CD4-positive, alpha-beta memory T cell (primary cell): ENCODE measurements at places on chromosomes 13 and 19. TPM values are rescaled to one million over a fixed set of nuclear protein-coding genes. Genes with fewer than 3 reads are reported as not detected.

DNA sequence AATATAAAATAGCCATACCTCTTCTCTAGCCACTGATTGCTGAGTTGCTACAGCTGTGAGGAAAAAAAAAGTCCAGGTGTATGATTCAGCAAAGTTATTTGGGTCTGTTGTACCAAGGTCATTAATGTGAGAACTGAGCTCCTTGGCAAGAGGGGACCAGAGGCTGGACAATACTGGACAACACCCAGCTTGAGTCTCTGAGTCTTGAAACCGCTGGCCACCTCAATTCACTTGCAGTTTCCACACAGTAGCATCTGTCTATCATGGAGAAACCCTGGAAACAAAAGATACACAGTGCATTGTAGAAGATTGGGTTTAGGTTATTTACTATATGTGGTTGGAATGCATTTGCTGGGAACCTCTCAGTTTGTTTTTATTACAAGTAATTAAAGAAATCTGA lies 60.4 kb downstream of the WDFY2 start:
- no peaks in the 10 kb centered on the region for H3K36me3 ChIP-seq
- no peak overlapping the region for H3K4me3 ChIP-seq
- no peaks in the 10 kb centered on the region for H3K27me3 ChIP-seq
- DNase-seq, result no peak
- peak overlapping the region; percentile 74 for H3K27ac ChIP-seq
- peaks cover 51% of the 10 kb centered on the region for H3K4me1 ChIP-seq

GRCh38 chr13:30333616-30334015 lies 26.3 kb upstream of the KATNAL1 start:
- no peaks in the 10 kb centered on the region for H3K27me3 ChIP-seq
- H3K36me3 ChIP-seq, result no peaks in the 10 kb centered on the region
- DNase-seq, result no peak
- no peak overlapping the region for H3K4me3 ChIP-seq

- no peak overlapping the region for H3K4me3 ChIP-seq
- no peak for DNase-seq
- H3K27me3 ChIP-seq, result no peaks in the 10 kb centered on the region
- H3K27ac ChIP-seq, result no peak overlapping the region
Measured at GRCh38 chr19:51783372-51783771, 11.6 kb upstream of the FPR3 start.

- H3K27me3 ChIP-seq, result no peaks in the 10 kb centered on the region
- H3K27ac ChIP-seq, result no peak overlapping the region
- H3K4me3 ChIP-seq, result no peak overlapping the region
- H3K4me1 ChIP-seq, result no peaks in the 10 kb centered on the region
Measured at GRCh38 chr13:78497702-78498355, 105.5 kb downstream of the POU4F1 start.

GRCh38 chr19:35560677-35561076 lies 2.8 kb downstream of the ATP4A start:
- H3K27me3 ChIP-seq, result peaks cover 5% of the 10 kb centered on the region
- no peak overlapping the region for H3K27ac ChIP-seq
- no peak for DNase-seq

- peak; percentile 25 for DNase-seq
- H3K4me1 ChIP-seq, result peaks cover 55% of the 10 kb centered on the region
- H3K4me3 ChIP-seq, result no peak overlapping the region
- no peaks in the 10 kb centered on the region for H3K36me3 ChIP-seq
- no peaks in the 10 kb centered on the region for H3K27me3 ChIP-seq
Measured at GRCh38 chr19:12789098-12789903, 2.0 kb upstream of the JUNB start.

DNA sequence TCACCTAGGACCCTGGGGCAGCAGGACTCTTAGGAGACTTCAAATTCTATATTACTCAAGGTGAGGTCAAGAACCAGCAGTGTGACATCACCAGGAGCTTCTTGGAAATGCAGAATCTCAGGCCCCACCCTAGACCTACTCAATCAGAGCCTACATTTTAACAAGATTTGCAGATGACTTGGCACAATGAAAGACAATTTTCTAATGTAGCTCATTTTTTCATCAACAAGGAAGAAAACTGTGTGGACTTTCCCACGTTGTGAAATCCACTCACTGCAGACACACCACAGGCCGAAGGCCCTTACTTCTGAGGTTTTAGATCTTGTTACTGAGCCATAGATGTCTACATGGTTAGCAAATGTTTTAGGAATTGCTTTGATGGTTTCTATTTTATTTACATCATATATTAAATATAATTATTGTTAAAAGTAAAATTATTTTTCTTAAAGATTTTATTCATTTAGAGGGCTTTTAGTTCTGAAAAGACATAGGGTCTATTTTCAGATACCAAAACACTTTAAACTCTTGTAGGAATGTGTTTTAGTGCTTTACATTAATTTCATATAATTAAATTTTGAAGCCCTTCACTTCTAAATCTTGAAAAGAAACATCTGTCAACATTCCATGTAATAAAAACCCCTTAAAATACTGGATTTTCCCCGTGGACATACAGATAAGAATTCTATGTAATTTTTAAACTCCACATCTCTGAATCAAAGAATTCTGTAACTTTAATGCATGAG lies 18.5 kb upstream of the STARD13 start:
- H3K4me3 ChIP-seq, result no peak overlapping the region
- no peaks in the 10 kb centered on the region for H3K4me1 ChIP-seq
- DNase-seq, result no peak

CD22 gene
- 0.32 TPM for total RNA-seq

GRCh38 chr19:7417671-7418324 lies 69.1 kb downstream of the ARHGEF18 start:
- no peak overlapping the region for H3K27ac ChIP-seq
- peaks cover 7% of the 10 kb centered on the region for H3K4me1 ChIP-seq
- DNase-seq, result no peak
- peaks cover 29% of the 10 kb centered on the region for H3K36me3 ChIP-seq
- no peaks in the 10 kb centered on the region for H3K27me3 ChIP-seq
- no peak overlapping the region for H3K4me3 ChIP-seq

- no peak for DNase-seq
- no peak overlapping the region for H3K4me3 ChIP-seq
- no peaks in the 10 kb centered on the region for H3K27me3 ChIP-seq
- peaks cover 3% of the 10 kb centered on the region for H3K36me3 ChIP-seq
Measured at GRCh38 chr13:113468472-113469201, 15.3 kb upstream of the ADPRHL1 start.

SULT2B1 gene
- not detected for total RNA-seq

GRCh38 chr13:33270895-33271538 lies 14.5 kb downstream of the STARD13 start:
- no peak for DNase-seq
- no peak overlapping the region for H3K4me3 ChIP-seq
- H3K36me3 ChIP-seq, result no peaks in the 10 kb centered on the region
- no peaks in the 10 kb centered on the region for H3K4me1 ChIP-seq

DNA sequence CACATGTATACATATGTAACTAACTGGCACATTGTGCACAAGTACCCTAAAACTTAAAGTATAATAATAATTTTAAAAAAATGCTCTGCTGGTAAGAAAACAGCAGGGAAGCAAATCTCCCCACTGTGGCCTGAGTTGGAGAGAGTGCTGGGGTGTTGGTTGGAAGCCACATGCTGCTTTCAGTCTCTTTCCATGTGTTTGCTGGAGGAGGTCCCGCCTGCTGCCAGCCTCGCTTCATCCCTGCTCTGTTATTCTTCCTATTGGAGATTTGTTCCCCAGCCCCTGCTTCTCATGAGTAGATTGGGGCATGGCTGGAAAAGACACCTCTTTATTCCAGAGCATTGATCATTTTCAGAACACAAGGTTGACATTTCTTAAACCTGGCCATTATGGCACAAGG lies 230.5 kb downstream of the FGF9 start:
- no peaks in the 10 kb centered on the region for H3K4me1 ChIP-seq
- H3K27me3 ChIP-seq, result no peaks in the 10 kb centered on the region
- H3K27ac ChIP-seq, result no peak overlapping the region
- no peaks in the 10 kb centered on the region for H3K36me3 ChIP-seq
- H3K4me3 ChIP-seq, result no peak overlapping the region

GRCh38 chr13:80598189-80598588 lies 257.3 kb upstream of the SPRY2 start:
- no peaks in the 10 kb centered on the region for H3K27me3 ChIP-seq
- no peak overlapping the region for H3K4me3 ChIP-seq
- no peak overlapping the region for H3K27ac ChIP-seq
- DNase-seq, result no peak
- H3K36me3 ChIP-seq, result no peaks in the 10 kb centered on the region
- H3K4me1 ChIP-seq, result no peaks in the 10 kb centered on the region

DNA sequence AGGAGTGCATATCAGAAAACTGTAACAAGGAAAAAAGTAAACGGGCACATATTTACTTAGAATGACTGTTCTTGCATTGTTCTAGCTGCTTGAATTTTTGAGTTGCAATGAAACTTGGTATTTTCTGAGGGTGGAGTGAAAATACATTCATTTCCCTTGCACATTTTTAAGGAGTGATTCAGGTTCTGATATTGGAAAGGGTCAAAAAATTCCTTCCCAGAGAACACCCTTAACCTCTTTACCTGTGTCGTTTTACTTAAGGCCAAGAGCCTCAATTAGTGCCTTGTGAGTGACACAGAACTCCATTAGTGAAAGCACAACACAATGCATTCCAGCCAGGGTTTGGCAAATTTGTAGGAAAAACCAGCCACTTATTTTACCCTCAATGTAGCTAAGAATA lies 2.3 kb downstream of the ITGBL1 start:
- no peaks in the 10 kb centered on the region for H3K4me1 ChIP-seq
- no peak overlapping the region for H3K4me3 ChIP-seq
- no peak overlapping the region for H3K27ac ChIP-seq

GRCh38 chr19:55702131-55702627 lies 27.2 kb downstream of the EPN1 start:
- no peak overlapping the region for H3K27ac ChIP-seq
- no peaks in the 10 kb centered on the region for H3K4me1 ChIP-seq
- no peak overlapping the region for H3K4me3 ChIP-seq
- DNase-seq, result no peak

PLPPR3 gene
- not detected for total RNA-seq

DNA sequence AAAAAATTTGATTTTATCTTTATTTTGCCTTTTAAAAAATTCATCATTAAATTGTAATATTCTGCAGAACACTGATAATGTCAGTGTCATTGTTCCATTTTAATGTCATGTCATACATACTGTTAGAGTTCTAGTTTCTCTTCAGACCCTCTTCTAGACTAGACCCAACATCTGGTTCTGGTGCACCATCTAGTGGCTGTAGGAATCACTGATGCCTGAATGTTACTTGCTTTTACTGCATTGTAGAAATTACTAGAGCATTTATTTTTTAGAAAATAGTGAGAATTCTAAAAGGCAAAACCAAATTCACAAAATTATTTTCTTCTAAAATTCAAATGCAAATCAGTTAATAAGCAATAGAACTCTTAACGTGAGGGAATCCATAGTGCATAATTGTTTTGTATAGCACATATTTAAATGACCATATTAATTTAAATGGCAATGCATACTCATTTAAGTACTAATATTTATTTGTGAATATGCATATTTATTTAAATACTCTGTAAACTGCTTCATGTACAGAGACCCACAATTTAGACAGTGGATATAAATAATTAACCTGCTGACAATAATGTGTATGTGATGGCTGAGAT lies 425.7 kb downstream of the KLF12 start:
- peaks cover 10% of the 10 kb centered on the region for H3K4me1 ChIP-seq
- DNase-seq, result peak; percentile 73
- no peaks in the 10 kb centered on the region for H3K27me3 ChIP-seq
- no peak overlapping the region for H3K4me3 ChIP-seq
- no peak overlapping the region for H3K27ac ChIP-seq

GRCh38 chr13:95463531-95463930 lies 89.0 kb upstream of the CLDN10 start:
- no peaks in the 10 kb centered on the region for H3K4me1 ChIP-seq
- H3K36me3 ChIP-seq, result no peaks in the 10 kb centered on the region
- H3K27me3 ChIP-seq, result no peaks in the 10 kb centered on the region

PGLYRP1 gene
- not detected for total RNA-seq

CFAP97D2 gene
- total RNA-seq, result not detected

MYBPC2 gene
- total RNA-seq, result not detected

GRCh38 chr13:98504371-98504963 lies 72.4 kb downstream of the STK24 start:
- DNase-seq, result peak; percentile 28
- no peaks in the 10 kb centered on the region for H3K27me3 ChIP-seq

GRCh38 chr19:48495396-48495795 lies 16.2 kb downstream of the LMTK3 start:
- no peak overlapping the region for H3K4me3 ChIP-seq
- peaks cover 15% of the 10 kb centered on the region for H3K27me3 ChIP-seq
- H3K27ac ChIP-seq, result no peak overlapping the region
- H3K4me1 ChIP-seq, result peaks cover 31% of the 10 kb centered on the region

DNA sequence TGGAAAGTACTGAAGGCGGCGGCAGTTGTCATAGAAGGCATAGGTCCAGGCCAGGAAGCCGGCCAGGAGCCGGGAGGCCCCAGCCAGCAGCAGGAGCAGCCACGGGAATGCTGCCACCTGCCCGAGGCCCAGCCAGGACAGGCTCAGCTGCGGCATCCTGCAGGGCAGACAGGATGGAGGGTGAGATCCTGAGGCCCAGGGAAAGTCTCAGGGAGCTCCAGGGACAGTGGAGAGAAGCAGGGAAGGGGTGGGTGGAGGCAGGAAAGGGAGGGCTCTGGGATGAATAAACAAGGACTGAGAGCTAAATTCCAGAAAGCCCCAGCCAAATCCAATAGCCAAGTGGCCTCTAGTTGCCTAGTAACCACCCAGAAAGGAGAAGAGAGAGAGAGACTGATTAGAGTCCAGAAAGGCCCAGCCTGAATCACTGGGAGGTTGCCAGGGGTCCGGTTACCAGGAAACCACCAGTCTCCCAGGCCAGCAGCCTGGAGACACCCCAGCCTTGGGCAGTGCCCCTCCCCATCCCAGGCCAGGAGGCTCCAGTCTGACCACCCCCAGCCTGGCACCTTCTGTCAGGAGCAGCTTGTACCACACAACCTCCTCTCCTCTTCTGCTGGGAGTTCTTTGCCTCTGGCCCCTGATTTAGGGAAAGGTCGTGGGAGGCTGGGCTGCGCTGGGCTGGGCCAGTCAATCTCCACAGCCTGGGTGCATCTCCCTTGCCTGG lies 7.5 kb upstream of the OR10H5 start:
- H3K4me1 ChIP-seq, result no peaks in the 10 kb centered on the region
- H3K27me3 ChIP-seq, result no peaks in the 10 kb centered on the region
- DNase-seq, result no peak
- no peak overlapping the region for H3K27ac ChIP-seq
- H3K36me3 ChIP-seq, result no peaks in the 10 kb centered on the region
- H3K4me3 ChIP-seq, result no peak overlapping the region

- H3K27ac ChIP-seq, result no peak overlapping the region
- H3K36me3 ChIP-seq, result no peaks in the 10 kb centered on the region
- H3K4me3 ChIP-seq, result no peak overlapping the region
- no peaks in the 10 kb centered on the region for H3K27me3 ChIP-seq
- DNase-seq, result no peak
Measured at GRCh38 chr13:28316836-28317235, 178.1 kb downstream of the FLT1 start.
